G401 (cell line): ENCODE measurements at places on chromosomes 11 and 22.

DNA sequence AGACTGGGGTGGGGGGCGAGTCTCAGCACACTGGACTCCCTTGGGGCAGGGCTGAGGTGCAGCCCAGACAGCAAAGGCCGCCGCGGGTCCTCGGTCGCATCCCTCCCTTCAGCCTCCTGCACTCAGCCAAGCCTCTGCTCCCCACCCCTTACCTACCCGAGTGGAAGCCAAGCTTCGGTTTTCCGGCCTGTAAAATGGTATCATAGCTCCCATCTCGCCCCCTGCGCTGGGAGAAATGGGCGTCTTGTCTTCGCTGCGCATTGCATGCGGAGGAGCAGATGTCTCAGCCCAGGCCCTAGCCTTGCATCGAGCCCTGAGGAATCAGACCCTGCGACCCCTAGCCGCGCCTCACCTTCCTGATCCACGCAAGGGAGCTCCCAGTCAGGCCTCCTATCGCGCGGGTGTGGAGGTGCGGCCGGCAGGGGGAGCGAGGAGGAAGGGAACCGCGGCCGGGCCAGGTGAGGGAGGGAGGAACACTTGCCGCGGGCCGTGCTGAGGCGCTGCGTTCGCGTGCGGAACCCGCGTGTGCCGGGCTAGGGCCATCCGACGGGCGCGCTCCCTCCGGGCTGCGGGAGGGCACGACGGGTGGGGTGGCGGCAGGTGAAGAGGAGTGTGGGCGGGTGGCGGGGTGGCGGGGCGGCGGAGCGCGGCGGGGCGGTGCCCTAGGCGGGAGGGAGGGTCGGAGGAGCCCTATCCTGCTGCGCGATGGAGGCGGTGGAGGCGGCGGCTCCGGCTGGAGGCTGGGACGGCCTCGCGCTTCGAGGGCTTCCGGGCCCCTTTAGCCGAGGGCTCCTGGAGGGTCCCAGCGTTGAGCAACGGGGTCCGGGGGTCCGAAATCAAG is 4.1 kb upstream of the TBX1 start:
- peak; percentile 18 for DNase-seq

- no peak for DNase-seq
Measured at GRCh38 chr11:41413843-41414242, 45.6 kb downstream of the LRRC4C start.

GRCh38 chr11:86160541-86161149 is 83.9 kb upstream of the EED start:
- no peak for DNase-seq

- DNase-seq = no peak
Measured at GRCh38 chr11:40183073-40184064, 1276.1 kb downstream of the LRRC4C start.

DNA sequence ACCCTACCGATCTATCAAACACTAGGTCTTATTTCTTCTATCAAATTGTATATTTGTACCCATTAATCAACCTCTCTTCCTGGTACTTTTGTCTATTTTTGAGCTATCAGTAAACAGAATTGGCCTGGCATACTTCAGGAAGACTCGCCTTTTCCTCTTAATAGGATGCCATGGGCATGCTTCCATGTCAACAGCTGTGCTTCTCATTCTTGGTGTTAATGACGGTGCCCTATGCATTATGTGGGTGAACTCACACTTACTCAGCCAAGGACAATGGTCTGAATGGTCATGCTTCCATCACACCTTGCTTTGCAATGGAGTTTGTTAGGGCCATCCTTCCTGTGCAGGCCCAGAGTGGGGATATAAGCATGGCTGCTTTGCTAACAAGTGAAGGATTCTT is 521.8 kb downstream of the MIAT start:
- DNase-seq = no peak

DNA sequence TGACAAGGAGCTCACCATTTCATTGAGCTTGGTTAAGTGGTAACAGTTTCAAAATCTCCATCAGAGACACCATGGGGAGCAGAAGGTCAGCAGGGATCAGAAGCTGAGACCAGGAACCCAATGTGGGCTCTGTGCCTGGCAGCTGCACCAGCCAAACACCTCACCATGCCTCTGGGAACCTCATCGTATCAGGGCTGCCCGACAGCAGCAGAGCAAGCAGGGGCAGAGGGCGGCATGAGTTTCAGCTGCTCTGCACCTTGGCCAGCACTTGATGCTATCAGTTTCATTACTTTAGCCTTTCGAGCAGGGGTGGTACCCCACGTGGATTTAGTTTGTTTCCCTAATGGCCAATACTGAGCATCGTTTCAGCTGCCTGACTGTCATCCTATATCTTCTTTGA is 77.8 kb downstream of the DGCR2 start:
- DNase-seq = no peak

GRCh38 chr11:120834686-120835210 is 189.2 kb upstream of the TBCEL start:
- no peak for DNase-seq

GRCh38 chr11:6568191-6568918 is 35.1 kb downstream of the RRP8 start:
- DNase-seq = peak; percentile 25

DNA sequence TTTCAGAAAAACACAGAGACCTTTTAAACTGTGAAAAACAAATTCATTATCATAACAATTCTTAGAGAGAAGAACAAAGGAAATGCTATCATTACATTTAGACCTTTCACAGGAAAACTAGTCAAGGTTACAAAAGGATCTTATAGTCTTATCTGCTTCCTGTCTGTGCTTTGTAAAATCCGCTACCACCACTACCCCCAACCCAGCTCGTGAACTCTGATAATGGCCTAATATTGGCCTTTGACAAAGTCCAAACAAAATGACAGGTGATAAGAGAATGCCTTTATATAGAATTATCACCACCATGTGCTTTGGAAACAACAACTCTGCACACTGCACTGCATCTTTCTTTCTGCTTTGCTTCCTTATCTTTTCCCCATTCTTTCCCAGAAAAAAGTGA is 272.5 kb downstream of the SBF2 start:
- no peak for DNase-seq

GRCh38 chr22:44129619-44129976 is 51.1 kb upstream of the PARVG start:
- DNase-seq = no peak

- no peak for DNase-seq
Measured at GRCh38 chr22:17928391-17928790, 96.0 kb downstream of the MICAL3 start.

DNA sequence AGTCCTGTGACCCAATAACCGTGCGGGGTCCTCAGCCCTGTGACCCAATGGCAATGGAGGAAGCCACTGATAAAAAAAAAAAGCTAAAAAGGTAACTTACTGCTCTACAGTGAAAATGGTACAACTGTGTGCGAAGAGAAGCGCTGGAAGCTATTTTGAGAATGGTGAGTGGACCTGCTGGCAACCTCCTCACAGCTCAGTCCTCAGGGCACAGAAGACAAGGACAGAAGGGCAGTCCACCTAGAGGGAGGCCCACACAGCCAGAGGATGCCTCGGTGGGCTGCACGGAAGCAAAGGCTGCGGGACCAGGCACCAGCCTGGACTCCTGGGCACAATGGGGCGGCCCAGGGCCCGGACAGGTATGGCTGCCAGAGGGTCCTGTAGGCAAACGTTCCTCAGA is 35.6 kb downstream of the BRD1 start:
- DNase-seq = no peak

- no peak for DNase-seq
Measured at GRCh38 chr11:87451395-87451794, 413.7 kb downstream of the TMEM135 start.

GRCh38 chr11:123202155-123203151 is 7.4 kb upstream of the CLMP start:
- DNase-seq = no peak

DNA sequence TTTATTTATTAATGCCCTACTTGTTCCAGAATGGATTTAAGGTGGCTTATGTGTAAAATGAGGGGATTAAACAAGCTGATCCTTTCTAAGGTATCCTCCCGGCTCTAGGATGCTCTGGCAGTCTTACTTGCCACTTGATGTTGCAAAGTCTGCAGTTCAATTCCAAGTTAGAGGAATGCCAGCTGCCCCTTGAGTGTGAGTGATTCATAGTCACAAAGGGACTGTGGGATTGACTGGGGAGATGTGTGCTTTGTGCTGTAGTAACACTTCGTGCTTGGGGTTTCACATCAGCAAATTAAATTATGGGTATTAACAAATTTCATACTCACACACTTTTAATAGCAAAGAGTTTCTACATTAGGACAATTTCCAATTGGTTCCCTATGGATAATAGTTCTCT is 550.8 kb upstream of the CADM1 start:
- DNase-seq = no peak

DNA sequence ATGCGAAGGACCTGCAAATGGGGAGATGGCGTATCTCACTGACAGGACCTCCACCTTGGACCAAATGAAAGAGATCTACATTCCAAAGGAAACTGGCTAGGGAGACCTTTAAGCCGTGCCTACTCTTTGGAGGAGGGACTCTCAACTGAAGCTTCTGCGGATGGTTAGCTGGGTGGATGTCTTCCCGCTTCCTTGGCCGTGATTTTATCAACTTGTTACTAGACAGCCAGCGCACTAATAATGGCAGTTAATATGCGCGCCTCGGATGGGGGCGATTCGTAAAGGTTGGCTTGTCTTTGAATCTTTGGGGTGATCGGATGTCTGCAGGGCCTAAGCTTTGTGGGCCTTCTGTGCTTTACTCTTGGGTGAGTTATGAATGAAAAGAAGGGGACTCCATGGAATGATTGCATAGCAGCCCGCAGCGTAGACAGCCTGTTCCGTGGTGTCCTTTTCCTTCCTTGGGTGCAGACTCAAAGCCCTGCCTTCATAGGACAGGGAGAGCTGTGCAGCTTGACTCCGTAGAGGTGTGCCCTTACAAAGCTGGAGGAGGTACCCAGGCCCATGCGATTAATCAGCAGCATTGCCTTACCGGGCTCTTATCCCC is 1.5 kb downstream of the ZNRF3 start:
- no peak for DNase-seq

DNA sequence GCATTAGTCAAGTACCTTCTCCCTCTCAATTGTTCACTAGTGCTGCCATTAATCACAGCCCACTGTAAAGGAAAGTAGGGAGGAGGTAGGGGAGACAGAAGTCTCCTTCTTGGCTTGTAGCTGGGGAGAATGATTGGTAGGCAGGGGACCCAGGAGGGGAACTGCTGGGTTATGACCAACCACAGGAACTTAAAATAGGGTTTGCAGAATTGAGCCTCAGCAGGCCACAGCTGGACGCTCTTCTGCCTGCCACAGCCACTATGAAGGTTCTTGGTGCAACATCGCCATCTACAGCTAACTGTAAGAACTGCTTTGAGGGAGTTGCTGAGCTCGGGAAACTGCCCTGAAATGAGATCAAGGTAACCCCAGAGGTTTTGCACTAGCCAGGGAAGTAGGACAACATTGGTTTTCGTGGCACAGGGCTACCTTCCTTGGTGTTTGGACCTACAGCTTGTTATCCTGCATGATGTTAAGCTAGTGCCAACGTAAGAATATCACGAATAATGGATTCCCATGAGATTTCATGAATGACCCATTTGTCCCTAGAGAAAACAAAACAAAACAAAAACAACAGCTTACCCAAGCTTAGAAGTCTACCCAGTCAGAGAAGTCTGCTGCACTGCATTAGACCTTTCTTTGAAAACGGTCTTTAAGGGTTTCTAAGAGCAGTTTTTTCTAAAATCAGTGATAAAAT is 787.1 kb upstream of the API5 start:
- DNase-seq = peak; percentile 68

DNA sequence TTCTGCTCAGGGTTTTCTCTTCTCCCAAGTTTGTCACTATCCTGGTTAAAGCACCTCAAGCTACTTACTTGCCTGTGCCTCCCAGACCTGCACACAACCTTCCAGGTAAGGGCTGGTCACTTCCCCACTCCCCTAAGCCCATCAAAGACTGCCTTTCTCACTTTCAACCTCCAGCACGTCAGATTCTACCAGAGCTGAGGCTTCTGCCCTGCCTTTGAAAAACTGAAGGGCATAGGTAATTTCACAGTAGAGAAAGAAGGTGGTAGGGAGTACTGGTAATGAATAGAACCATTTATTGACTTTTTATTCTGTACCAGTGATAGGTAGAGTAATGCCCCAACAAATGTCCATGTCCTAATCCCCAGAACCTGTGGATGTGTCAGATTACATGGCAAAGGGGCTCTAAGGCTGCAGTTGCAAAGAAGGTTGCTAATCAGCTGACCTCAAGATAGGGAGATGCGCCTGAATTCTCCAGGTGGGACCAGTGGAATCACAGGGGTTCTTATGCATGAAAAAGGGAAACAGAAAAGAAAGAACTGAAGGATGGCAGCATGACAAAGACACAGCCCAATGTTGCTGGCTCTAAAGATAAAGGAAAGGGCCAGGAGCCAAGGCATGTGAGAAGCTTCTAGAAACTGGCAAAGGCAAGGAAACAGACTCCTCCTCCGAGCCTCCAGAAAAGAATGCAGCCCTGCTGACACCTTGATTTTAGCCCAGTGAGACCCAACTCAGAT is 89.0 kb downstream of the SLC1A2 start:
- DNase-seq = no peak

- no peak for DNase-seq
Measured at GRCh38 chr22:49344656-49345055, 483.0 kb downstream of the BRD1 start.

DNA sequence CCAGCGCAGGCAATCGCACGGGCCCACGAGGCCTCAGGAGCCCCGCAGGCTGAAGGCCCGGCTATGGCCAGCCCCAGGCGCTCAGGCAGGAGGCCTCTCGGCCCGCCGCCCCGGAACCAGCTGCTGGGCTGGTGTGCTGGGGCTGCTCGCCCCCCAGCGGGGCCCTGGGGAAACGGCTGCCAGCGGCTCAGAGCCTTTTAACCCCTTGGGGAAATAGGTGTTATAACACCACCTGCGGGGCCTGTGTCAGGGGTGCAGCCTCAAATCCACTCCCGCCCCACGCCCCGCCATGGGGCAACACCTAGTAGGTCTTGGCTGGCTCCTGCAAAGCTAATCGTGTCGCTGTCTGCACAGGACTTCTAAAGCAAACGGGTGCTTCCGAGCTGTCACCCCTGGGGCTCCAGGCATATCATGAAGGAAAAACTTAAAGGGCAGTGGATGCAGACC is 237.4 kb downstream of the TTC28 start:
- peak; percentile 30 for DNase-seq

GRCh38 chr11:27514076-27514475 is 7.5 kb upstream of the LIN7C start:
- peak; percentile 95 for DNase-seq

DNA sequence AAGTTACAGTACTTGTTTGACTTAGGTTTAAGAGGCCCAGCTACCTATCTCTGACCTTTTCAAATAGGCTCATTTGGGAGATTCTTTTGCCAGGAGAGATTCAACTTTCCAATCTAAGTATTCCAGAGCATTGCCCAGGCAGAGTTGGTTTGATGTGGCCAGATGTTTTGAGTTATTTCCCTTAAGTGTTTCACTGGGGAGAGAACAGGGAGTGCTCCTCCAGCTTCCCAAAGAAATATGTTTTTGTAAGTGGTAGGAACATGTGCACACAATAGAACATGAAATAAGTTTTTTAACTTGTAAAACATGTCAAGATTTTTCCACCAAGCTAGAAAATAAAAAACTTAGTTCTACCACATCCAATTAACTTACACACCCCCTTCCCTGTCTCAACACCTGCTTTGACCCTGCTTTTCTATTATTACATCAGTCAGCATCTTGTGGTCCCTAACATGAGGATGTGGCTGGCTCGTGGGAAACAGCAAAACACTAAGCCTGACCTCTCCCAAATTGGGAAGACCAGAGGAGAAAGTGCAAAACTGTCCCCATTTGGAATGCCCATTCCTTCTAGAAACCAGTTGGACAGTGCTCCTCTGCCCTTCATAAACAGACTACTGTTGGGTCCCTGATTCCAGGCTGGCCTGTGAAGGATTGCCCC is 70.4 kb upstream of the RASSF10 start:
- DNase-seq = no peak
